ENCODE measurements at places on chromosomes 1 and 21.
A peak's percentile ranks its signal among the peaks of the same experiment; 100 is the strongest.

DNA sequence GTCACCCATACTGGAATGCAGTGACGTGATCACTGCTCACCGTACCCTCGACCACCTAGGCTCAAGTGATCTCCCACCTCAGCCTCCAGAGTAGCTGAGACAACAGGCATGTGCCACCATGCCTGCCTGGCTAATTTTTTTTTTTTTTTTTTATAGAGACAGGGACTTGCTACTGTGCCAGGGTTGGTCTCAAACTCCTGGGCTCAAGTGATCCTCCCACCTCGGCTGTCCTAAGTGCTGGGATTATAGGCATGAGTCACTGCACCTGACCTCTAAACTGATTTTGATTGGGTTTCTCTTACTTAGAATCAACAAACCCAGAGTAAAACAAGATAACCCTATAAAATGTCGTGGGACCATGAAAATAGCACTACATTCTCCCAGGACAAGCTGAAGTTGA is 112.0 kb downstream of the UBE2U start:
- no peak for DNase-seq

GRCh38 chr1:246698466-246699094 is 25.6 kb upstream of the SCCPDH start:
- no peak for DNase-seq

- DNase-seq, result no peak
Measured at GRCh38 chr1:172381946-172382345, 38.5 kb upstream of the C1orf105 start.

GRCh38 chr1:52238474-52238873 is 96.6 kb downstream of the ZFYVE9 start:
- no peak for DNase-seq

DNA sequence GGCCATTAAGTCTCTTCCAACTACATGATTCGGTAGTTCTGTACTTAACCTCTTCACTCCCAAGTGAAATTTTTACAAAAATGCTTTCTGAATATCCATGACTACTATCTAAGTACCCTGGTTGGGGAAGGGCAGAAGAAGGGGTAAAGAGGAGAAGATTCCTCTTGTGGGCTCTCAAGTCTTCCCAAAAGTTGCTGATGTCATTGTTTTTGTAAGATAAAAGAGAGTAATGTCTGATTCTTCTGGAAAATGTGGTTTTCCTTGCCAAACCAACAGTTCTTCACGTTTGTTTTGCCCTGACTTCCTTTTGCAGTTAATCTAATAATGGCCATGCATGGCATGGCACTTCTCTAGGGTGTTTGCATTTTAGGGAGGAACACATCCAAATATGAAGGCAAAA is 34.7 kb upstream of the AK4 start:
- DNase-seq, result no peak

GRCh38 chr1:3022511-3022973 is 1.3 kb downstream of the ACTRT2 start:
- DNase-seq, result no peak

GRCh38 chr1:104467590-104467989 is 717.9 kb downstream of the AMY1C start:
- no peak for DNase-seq

GRCh38 chr1:16082283-16083038 is 9.0 kb upstream of the FAM131C start:
- DNase-seq, result peak; percentile 80

DNA sequence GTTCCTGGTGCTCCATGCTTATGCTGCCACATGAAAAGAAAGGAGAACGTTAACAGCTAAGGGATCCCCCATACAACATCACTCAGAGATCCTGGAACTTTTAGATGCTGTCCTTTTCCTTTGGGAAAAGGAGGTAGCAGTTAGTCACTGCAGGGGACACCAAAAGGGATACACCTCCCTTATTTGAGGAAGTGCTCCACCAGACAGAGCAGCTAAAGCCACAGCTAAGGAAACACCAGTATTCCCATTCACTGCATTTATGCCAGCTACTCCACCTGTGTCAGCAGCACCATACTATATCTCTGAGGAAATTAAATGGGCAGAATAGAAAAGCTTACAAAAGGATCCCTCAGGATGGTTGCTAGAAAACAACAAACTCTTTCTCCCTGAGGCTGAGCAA is 26.0 kb upstream of the SLC6A9 start:
- no peak for DNase-seq

DNA sequence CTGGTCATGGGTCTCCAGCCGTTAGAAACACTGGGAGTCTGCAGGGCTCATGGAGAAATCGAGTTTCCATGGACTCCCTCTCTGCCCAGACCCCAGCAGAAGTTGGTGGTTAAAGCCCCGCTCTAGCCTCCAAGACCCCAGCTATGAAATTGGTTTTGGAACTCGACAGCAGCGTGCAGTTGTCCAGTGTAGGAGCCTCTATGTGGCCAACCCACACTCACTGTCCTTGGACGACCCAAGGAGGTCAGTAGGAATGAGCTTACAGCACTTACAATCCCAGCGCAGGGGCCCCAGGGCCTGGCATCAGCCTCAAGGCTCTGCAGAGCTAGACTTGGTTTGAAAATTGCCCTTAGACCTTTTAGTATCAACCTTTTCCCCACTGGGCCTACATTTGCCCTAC is 3.2 kb upstream of the PRDM16 start:
- DNase-seq, result no peak

DNA sequence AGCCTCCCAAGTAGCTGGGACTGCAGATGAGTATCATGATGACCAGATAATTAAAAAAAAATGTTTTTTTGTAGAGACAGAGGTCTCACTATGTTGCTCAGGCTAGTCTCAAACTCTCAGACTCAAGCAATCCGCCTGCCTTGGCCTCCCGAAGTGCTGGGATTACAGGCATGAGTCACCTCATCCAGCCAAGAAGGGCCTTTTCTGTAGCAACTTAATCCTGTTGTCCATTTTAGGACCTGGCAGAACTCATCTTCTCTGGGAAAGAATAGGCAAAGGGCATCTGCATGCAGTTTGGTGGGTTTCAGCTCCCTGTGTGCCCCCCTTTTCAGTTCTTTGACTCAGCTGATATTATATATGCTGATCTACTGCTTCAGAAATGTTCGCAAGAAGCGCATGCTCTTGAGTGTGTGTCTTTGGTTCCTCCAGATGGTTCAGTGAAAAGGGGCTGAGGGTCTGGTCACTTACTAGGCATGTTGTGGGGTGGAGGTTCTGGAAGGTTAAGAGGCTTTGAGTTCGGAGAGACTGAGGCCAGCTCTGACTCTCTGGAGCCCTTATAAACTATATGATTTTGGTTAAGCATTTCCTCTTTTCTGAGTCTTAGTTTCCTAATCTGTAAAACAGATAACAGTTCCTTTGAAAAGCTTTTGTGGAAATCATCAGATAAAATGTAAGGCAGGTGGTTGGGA is 19.4 kb upstream of the SRSF4 start:
- DNase-seq, result no peak

GRCh38 chr1:43275826-43276620 is 6.2 kb downstream of the TMEM125 start:
- DNase-seq, result no peak

DNA sequence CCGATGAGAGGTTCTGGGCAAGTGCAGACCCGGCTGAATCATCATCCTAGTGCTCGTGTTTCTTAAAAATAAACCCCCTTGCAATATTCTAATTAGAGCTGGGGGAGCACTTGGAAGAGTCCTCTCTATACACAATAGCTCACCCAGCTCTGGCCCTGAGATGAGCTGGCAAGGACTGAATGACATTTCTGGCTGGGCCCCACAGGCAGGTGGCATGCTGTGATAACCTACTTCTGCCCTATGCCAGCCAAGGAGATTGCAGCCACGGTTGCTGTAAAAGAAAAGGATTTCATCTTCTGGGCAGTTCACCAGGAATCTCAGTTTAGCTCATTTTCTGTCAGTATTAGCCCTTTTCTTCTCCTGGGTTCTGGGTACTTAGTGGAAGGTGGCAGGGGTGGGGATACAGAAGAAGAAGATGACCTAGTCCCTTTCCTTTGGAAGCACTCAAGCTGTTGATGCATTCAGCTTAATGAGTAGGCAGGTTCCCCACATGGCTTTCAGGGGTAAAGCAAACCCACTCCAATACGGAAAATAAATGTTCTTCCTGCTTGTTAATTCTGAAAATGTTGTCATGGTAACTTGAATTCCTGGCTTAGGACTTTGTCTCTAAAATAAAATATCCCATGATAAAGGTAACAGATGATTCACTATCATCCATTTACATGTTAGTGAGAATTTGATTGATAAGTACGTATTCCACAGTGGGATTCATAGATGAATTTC is 32.2 kb downstream of the VASH2 start:
- no peak for DNase-seq

GRCh38 chr1:157088607-157089006 is 11.0 kb downstream of the ETV3L start:
- no peak for DNase-seq

DNA sequence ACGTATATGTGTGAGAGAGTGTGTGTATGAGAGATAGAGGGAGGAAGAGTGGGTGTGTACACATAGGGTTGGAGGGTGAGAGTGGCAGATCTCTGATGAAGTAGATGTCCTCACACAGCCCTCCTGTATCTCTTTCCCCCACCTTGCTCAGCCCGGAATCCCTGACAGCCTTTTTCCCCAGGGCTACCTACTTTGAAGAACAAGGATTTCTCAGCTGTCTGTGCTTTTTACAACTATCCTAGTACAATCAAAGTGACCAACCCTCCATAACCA is 29.1 kb upstream of the CADM3 start:
- DNase-seq, result no peak

DNA sequence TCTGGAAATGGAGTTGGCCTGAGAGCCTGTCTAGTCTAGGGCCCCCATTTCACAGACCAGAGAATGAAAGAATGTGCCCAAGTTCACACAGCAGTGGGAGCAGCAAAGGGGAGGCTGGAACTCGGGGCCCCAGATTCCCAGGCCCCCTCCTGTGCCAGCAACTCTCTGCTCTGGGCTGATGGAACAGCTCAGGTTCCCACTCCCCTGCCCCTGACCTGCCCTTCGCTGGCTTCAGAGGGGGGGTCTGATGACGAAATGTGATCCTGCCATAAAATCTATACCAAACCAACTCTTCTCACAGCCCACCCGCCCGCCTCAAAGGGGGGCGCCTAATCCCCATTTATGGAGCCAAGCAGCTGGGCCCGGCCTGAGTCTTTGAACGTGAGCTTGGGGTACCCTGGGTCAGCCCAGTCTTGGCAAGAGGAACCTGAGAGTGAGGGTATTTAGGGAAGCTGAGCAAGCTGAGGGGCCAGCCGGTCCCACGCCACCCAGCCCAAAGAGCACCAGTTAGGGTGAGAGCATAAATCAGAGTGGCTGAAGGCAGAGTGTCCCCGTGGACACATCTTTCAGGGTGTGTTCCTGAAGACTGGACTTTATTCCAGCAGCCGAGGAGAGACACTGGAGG is 65.0 kb downstream of the FOXD2 start:
- no peak for DNase-seq

DNA sequence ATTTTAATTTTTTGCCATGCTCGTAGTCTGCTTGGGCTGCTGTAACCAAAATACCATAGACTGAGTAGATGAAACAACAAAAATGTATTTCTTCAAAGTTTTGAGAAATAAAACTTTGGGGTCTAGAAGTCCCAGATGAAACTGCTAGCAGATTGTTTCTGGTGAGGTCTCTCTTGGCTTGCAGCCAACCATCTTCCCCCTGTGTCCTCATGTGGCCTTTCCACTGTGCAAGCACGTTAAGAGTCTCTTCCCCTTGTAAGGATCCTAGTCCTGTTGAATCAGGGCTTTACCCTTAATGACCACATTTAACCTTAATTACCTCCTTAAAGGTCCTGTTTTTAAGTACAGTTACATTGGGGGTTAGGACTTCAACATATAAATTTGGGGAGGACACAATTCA is 86.6 kb downstream of the PTBP2 start:
- DNase-seq, result peak; percentile 18

DNA sequence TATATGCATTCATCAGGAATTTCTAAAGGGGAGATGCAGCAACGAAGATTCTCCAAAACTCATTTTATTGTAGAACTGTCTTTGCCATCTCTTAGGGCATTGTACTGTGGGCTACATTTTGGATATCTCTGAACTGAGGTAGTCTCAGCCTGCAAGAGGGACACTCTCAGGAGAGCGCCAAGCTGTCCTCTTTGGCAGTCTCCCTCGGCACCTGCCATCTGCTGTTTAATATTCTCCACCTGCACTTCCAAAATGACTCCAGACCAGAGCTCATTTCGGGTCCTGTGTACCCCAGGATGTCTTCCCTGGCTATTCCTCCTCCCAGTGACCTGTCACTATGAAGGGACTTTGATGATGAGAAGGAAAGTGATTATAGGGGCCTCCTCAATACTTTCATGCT is 356.3 kb upstream of the C1orf174 start:
- no peak for DNase-seq

GRCh38 chr1:3515774-3516480 is 61.5 kb downstream of the ARHGEF16 start:
- DNase-seq, result no peak

GRCh38 chr1:109783436-109783835 is 19.7 kb upstream of the EPS8L3 start:
- no peak for DNase-seq

- no peak for DNase-seq
Measured at GRCh38 chr1:209154912-209155311, 428.6 kb upstream of the CAMK1G start.

DNA sequence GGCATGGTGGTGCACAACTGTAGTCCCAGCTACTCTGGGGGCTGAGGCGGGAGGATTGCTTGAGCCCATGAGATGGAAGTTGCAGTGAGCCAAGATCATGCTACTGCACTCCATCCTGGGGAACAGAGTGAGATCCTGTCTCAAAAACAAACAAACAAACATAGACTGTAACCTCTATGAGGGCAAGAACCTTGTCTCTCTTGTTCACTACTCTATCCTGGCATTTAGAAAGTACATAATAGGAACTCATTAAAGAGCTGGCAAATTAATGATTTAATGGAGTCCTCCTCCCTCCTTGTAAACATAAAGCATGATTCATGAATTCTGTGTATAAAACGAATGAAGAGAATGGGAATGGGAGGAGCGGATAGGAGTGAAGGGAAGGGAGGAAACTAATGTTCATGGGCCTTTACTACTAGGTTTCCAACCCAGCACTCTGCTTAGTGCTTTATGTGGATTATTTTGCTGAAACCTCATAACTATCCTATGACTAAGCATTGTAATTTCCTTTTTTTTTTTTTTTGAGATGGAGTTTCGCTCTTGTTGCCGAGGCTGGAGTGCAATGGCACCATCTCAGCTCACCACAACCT is 8.6 kb downstream of the LMOD1 start:
- DNase-seq, result no peak

GRCh38 chr1:110207831-110208230 is 2.3 kb upstream of the KCNC4 start:
- peak; percentile 78 for DNase-seq

DNA sequence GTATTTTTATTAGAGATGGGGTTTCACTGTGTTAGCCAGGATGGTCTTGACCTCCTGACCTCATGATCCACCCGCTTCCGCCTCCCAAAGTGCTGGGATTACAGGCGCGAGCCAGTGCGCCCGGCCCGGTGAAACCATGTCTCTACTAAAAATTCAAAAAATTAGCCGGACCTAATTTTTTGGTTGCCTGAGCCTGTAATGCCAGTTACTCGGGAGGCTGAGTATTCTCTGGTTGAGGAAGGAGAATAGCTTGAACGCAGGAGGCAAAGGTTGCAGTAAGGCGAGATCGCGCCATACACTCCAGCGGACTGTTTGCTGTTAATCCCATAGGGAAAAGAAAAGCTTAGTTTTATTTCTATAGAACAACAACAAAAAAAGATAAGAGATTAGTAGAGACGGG is 29.9 kb upstream of the HJV start:
- no peak for DNase-seq

GRCh38 chr1:159612211-159612885 is 24.7 kb downstream of the APCS start:
- DNase-seq, result no peak

GRCh38 chr1:87594736-87595383 is 266.2 kb downstream of the LMO4 start:
- peak; percentile 23 for DNase-seq

GRCh38 chr1:18883636-18884418 is 18.5 kb downstream of the ALDH4A1 start:
- peak; percentile 73 for DNase-seq
